Stimulated activated CD4-positive, alpha-beta T cell treated with anti-CD3 and anti-CD28 coated beads, Interleukin-1b, Interleukin-23, amount 100 ng/mL, for 1 hour (primary cell): ENCODE measurements at places on chromosomes 3 and 15.

DNA sequence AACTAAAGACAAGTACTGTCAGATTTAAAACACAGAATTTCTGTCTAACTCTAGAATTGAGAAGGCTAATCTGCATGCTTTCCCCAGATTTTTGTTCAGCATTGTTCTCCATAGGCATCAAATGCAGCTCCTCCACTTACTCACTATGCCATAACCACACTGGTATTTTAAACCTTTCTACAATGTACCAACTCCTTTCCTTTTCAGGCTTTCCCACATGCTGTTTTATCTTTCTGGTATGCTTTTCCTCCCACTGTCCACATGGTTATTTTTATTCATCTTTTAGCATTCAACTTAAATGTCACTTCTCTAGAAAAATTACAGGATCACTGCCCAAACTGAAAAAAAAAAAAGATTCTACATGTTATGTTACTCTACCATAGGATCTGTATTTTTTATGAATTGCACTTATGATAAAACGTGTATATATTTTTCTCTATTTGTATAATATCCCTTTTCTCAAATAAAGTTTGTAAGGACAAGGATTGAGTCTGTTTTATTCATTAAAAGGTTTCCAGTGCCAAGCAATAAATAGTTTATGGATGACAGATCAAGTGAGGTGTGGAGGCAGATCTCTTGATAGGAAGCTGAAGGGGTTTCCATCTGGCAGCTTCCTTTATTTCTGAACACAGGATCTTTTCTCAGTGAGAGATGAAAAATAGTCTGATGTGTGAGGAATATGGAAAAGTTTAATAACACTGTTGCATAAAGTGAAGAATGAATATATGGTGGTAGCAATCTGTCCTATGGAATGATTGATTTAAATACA lies 1064.5 kb downstream of the ZPLD1 start:
- no peak for DNase-seq

- DNase-seq, result peak; percentile 75
Observed at GRCh38 chr15:40421246-40422157, 15.9 kb downstream of the IVD start.

GRCh38 chr3:141115789-141116541 lies 64.8 kb downstream of the SPSB4 start:
- no peak for DNase-seq

DNA sequence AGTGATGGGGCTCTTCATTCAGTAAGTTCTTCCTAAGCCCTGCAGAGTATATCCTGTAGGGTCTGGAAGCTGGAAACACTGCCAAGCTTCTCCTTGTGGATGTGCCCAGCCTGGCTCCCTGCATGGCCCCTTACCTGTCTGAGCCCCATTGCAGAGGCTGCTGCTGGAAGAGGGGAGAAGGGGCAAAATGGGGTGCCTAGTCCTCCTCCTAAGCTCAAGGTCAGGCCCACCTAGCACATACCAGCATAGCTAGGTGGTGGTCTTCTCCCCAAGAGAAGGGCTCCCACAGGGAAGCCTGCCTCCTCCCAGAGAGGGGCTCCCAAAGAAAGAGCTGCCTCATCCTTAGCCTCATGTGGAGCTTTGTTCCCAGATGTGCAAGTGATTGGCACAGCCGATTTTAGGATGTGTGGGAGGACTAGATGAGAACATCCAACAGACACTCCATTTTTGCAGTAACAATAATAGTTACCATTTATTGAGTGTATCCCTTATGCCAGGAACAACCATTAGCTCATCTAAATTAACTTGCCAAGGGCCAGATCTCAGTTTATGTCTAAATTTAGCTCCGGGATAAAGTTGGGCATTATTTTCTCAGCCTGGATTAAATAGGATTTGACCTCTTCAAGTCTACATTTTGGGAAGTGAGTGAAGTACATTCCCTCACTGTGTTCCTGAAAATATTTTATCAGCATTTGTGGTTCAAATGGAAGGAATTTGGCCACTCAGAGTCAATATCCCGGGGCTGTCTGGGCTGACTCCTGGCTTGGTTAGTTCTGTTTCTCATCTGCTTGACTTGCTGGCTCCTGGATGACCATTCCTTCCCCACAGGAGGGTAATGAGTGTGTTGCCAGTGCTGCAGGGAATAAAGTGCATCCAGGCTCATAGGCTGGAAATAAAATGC lies 291.1 kb upstream of the ROPN1 start:
- DNase-seq, result no peak

- no peak for DNase-seq
Observed at GRCh38 chr15:85927931-85928537, 133.3 kb upstream of the KLHL25 start.

DNA sequence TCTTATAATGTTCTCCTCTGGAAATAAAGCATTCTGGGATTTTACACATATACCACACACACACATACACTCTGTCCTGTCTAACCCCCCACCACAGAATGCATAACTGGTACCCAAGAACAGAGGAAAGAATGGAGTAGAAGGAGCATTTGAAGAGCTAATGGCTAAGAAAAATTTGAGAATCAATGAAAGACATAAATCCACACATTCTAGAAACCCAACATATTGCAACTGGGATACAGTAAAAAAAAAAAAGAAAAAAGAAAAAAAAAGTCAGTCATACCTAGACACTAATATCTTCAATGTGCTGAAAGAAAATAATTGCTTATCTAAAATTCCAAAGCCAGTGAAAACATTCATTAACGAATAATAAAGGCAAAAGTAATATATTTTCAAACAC lies 20.9 kb downstream of the CEP70 start:
- no peak for DNase-seq

- DNase-seq, result no peak
Observed at GRCh38 chr3:149010504-149010951, 19.2 kb downstream of the GYG1 start.

DNA sequence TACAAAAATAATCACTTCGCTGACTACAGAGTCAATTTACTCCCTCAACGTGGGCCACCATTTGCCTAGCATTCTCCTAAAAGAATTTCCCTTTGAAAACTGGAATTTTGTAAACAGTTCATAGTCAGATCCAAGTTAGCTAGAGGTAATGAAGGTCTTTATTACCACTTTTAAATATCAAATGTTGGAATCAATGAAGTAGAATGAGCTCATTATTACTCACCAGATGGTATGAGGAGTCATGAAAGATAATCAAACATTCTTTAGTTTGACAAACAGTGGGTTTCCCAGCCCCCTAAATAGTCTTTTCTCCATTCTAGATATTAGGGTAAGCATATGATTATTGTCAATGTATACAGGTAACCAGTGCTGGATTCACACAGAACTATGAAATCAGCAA lies 455.7 kb upstream of the THBS1 start:
- no peak for DNase-seq

GRCh38 chr3:116135457-116136085 lies 309.7 kb downstream of the LSAMP start:
- no peak for DNase-seq

DNA sequence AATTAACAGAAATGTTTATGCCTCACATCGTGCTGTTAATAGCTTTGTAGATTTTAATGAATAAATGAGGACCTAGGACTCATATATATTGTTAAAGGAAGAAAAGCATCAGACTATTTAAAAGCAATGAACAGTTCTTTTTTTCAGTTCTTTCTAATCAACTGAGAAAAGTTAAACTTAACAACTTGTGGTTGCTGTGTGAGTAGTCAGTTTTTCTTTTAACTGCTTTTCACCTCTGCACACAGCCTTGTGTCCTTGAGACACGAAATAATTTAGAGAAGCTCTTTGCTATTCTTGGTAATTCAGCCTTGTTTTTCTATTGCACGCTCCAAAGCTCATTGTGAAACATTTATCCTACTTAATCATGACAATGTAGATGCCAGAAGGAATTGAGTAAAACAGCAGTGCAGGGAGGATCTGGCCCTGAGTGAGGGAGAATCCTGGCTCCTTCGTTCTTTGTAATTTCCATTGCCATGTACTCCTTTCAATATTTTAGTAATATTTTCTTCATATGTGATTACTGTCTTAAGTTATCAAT lies 499.0 kb downstream of the PYDC2 start:
- no peak for DNase-seq

- DNase-seq, result no peak
Observed at GRCh38 chr3:36697229-36698001, 66.9 kb downstream of the DCLK3 start.

DNA sequence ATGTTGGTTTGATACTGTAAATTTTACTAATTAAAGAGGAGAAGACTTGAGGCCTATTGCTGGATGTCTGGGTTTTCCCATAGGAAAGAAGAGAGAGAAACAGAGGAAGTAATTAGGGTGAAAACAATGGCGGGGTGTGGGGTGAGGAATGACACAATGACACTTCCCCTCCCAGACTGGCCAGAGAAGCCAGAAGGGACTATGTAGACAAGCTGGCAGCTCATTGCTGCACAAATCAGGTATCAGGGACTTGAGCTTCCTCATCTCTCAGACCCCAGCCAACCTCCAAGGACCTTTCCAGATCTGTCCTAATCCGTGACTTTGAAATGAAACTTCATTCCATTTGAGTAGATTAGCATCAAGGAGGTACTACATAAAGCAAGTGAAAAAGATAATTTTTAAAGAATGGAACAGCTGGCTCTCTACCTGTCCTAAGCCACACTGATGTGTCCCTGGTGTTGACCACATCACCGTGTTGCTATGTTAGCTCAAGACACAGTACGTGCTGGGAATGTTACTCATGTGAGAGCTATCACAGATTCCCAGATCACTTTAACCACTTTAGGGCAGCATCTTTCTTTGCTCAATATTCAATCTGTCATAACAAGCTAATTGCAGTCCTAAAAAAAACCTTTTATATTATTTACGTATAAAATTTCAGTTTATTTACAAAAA lies 22.2 kb downstream of the TMEM212 start:
- DNase-seq, result no peak

DNA sequence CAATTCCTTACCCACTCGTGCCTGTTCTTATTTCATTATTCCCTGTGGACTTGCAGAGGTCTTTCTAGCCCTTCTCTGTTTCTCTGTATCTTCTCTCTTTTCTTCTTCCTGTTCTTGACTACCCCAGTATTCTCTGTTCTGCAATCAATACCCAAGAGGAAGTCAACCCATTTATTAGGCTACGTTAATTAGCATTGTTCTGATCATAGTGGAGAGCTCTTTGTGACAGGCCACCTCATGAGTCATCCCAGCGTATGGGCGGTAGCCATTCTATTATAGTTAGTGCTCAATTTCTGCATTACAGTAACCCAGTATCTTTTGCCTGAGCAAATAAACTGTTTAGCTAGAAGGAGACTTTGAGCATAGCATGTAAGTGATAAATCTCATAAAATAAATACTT lies 259.5 kb upstream of the GRM7 start:
- no peak for DNase-seq

- DNase-seq, result no peak
Observed at GRCh38 chr3:55207744-55208143, 279.4 kb downstream of the WNT5A start.
